Brain pericyte (primary cell): ENCODE measurements at places on chromosomes 5 and 9.

DNA sequence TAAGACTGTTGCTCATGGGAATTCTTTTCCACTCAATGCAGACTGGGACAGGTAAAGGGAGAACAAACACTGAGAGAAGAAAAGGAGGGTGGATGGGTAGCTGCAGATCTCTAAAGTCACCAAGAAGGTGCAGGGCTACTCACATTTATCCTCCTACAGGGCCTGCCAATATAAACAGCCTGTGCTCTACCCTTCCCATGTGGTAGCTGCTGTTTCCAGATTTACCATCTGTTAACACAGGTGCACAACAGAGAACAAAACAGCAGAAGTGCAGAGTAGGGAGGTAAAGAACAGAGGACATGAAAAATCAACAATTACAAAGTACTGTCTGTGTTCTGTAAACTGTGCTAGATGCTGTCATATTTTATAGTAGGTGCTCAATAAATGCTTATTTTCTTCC lies 26.0 kb downstream of the JAKMIP2 start:
- no peak for DNase-seq

DNA sequence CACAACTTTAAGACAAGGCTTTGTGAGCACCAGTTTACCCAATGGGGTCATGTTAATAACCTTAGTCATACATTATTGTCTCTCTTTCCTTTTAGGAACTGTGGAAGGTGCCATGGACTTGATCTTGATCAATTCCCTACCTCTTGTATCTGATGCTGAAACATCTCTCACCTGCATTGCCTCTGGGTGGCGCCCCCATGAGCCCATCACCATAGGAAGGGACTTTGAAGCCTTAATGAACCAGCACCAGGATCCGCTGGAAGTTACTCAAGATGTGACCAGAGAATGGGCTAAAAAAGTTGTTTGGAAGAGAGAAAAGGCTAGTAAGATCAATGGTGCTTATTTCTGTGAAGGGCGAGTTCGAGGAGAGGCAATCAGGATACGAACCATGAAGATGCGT lies 48.7 kb downstream of the TEK start:
- no peak for DNase-seq

DNA sequence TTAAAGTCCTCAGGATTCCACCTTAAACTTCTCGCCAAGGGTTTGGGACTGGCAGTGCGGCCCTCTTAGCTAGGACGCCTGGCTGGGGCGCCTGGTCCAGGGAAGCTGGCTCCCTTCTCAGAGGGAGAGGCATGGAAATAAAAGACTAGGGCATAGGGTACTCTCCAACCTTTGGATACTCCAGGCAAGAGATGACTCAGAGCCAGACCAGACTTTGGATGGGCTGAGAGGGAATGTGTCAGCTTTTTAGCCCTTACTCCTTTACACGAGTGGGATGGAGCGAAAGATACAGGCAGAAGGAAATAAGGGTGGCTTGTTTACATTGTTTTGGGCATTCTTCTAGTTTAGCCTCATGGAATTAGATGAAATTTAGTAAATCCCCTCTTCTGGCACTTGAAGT lies 48.2 kb downstream of the IL31RA start:
- no peak for DNase-seq

DNA sequence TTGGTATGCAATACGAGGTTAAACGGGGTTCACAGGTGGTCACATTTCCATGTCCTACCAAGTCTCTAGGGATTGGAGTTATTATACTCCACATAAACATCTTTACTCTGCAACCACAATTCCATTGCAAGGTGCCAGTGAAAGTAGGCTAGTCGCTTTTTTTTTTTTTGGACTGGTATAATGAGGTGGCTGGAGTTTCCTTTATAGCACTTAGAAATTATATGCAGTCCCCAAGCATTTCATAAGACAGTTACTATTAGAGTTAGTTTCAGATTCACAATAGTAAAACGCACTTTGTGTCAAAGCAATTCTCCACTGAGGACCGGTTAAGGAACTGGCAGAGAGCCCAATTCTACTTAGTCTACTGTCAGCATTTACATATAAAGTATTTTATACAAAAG lies 1.4 kb downstream of the MEF2C start:
- DNase-seq: no peak

DNA sequence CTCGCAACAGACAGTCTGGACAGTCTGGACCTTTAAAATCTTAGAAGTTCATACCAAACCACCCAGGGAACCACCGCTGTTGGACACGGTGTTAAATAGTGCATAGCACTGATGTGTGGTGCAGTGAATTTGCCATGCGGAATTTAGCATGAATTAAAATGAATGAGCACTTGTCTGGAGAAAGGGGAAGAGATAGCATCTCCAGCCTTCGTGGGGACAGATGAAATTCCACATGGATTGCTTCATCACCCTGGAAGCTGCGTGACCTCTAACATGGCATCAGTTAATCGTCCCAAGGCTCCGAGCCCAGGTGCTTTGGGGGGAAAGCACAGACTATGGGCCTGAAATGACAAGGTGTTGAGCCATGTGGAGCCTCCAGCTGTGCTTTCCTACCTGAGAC lies 91.4 kb downstream of the ADAMTS16 start:
- no peak for DNase-seq

- peak; percentile 32 for DNase-seq
These were observed at the start of gene ANXA6 for GRCh38 chr5:151157426-151158286. Gene ANXA6, minus strand, starts transcription at chr5:151157779. Its CDS starts 9,878 bp downstream, at chr5:151147901.

- DNase-seq: no peak
These were observed 53.9 kb downstream of the ZNF474 start for GRCh38 chr5:122183098-122183787.

GRCh38 chr5:161283296-161283695 lies 263.2 kb downstream of the GABRB2 start:
- no peak for DNase-seq

DNA sequence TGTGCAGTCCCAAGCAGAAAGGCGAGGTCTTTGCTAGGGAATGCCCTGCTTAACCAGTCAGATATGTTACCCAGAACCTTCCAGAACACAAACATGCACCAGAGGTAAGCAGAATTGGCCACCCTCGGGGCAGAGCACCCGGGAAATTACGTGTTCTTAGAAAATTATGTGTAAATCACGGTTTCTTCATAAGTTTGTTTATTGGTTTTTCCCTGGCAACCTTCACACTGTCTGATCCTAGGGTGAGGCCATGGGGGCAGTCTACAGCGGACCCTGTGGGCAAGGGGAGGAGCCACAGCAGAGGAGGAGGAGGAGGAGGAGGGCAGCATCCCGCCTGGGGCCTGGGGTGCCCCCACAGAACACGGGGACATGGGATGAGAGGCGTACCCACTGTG lies 31.4 kb downstream of the RXRA start:
- DNase-seq: no peak

DNA sequence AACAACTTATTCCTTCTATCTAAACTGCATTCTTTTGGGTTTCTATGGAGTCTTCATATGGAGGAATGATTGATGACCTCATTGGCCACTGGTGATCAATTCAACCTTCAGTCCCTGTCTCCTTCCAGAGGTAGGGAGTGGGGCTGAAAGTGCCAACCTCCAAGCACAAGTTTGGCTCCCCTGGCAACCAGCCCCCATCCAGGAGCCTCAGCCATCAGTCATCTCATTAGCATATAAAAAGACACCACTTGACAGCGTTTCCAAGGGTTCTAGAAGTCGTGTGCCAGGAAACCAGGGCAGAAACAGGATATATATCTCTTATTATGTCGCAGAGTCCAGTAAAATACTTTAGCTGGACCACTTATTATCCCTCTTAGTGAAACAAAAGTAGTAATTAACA lies 9.8 kb downstream of the SLC31A2 start:
- no peak for DNase-seq

DNA sequence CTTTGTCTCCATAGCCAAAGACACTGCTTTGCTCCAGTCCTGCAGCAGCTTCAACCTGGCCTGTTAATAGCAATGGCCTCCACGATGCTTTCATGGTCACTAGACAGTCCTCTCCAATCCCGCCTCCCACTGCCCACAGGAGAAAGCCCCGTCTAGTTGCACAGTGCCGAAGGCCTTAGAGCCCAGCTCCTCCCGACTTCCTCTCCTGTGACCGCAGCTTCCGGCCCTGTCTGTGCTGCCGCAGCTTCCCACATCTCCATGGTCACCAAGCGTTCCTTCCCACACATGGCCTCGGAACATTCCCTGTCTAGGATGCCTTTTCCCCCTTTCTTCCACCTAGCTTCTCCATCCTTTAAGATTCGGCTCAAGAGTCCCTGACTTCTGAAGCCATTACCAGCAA lies 23.4 kb downstream of the PCA3 start:
- no peak for DNase-seq

GRCh38 chr5:100519075-100519474 lies 16.1 kb upstream of the FAM174A start:
- no peak for DNase-seq

DNA sequence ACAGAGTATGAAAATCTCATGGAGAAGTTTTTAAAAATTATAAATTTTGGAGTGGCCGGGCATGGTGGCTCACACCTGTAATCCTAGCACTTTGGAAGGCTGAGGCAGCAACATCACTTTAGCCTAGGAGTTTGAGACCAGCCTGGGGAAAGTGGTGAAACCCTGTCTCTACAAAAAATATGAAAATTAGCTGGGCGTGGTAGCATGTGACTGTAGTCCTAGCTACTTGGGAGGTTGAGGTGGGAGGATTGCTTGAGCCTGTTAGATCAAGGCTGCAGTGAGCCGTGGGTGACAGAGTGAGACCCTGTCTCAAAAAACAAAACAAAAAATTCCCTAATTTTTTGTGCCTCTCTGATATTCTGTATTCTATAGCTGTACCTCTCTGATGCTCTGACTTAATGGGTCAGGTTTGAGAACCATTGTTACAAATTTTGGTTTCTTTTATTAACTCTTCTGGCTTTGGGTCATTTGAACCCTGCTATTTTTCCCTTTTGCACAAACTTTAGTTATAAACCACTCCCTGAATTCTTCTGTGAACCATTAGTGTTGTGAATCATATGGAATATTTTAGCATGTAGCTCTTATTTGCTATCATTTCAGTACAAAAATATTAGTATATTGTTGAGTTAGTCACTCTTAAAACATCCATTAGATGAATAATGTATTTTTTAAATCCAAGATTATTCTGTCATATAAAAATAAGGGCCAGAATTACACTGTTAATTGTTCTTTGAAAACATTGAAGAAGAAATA lies 51.0 kb downstream of the FER start:
- no peak for DNase-seq
